AML-193 (cell line): ENCODE measurements at places on chromosomes 3 and 15.

DNA sequence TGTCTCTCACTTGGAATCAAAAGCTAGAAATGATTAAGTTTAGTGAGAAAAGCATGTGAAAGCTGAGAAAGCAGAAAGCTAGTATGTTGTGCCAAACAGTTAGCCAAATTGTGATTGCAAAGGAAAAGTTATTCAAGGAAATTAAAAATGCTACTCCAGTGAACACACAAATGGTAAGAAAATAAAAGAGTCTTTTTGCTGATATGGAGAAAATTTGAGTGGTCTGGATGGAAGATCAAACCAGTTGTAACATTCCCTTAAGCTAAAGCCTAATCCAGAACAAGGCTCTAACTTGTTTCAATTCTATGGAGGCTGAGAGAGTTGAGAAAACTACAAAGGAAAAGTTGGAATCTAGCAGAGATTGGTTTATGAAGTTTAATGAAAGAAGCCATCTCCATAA is 11.8 kb downstream of the ADGRG7 start:
- DNase-seq = no peak

DNA sequence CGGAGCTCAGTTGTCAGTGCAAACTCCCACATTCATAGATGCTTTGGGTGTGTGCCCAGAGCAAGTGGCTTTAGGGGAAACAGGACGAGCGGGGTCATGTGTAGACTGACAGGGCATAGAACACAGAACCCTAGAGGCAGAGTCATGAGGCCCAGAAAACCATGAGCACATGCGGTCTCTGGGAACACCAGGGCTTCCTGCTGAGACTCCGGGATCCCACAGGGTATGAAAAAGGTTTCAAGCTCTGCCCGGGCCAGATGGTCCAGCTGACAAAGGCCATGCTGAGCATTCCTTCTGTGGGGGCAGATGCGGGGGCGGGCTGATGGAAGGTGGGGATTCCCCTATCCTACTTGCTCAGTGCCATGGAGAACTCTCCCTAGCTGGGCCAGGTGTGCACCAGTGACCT is 44.8 kb downstream of the ROPN1B start:
- DNase-seq = no peak

- no peak for DNase-seq
Measured at GRCh38 chr3:182501856-182502255, 291.4 kb upstream of the ATP11B start.

DNA sequence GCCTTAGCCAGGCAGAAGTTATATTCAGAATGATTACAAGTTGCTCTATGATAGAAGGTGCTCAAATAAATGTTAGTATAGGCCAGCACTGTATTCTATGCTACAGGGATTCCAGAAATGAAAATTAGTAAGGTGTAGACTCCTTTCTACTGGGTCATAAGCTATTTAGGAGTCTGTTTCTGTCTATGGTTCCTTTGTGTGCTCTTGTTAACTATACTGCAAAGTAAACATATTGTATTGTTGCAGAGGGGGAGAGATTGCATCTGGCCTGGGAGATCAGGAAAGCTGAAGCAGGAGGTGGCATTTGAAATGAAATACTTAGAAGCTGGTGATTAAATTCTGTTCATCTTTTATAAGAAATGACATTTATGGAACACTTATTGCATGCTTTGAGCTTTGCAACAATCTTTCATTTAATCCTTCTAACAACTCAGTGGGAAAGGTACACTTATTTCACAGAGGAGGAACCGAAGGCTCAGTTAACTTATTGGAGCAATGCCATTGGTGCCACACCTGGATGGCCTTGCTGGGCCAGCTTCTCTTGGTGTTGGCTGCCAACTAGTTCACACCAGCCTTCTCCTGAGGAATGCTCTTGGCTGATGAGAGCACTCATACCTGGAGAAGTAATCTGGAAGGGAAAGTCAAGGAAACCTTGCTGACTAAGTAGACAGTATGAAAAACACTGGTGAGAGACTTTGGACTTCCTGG is 39.1 kb downstream of the ABHD5 start:
- DNase-seq = no peak

- no peak for DNase-seq
Measured at GRCh38 chr15:74134387-74135027, 4.1 kb downstream of the ISLR2 start.

GRCh38 chr15:44836094-44836493 is 99.8 kb downstream of the TRIM69 start:
- no peak for DNase-seq

DNA sequence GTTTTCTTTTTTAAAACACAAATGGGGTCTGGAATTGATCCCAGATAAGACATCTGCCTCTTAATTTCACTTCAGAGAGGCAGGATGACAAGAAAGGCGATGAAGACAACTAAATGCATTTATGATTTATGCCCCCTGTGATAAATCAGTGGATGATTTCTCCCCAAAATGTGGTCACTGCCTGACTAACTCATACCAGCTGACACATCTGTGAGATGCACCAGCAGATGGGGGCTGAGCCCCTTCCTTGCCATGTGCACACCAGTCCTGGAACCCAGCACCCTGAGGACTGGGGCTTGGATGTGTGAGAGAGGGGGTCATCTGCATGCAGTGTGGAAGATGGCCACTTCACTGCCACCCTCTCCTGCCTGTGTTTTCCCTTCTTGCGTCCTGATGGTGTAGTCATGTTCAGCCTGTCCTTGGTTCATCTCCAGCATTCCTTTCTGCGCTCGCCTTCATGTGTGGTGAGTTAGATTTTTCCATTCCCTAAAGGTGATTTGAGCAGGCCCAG is 264.3 kb downstream of the LRTM1 start:
- DNase-seq = no peak

DNA sequence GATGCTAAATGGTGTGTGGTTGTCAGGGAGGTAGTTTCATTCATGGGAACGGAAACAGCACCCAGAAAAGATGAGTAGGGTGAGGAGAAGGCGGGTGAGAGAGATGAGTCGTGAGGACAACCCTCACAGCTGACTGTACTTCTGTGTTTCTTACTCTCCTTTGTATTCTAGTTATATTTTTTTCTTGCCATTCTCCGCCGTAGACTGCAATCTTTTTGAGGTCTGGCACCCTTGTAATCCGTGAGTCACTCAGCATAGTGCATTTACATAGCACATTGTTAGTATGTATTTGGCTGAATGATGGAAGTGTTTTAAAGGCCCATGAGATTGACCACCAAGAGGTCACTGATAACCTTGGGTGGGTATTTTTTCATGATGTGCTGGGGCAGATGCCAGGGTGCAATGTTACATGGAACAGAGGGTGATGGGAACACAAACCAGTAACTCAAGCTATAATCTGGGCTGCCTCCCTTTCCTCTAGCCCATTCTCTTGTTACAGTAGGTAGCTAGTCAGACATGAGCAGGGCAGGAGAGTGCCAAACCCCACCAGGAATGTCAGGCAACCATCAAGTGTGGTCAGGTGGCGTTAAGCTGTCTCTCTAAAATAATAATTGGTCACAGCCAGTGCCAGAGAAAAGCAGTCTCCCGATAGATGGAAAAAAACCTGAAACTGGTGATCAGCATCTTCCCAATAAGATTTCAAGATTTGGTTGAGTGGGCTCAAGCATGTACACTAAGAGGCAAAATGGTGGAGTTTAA is 18.8 kb upstream of the DGKG start:
- DNase-seq = no peak

DNA sequence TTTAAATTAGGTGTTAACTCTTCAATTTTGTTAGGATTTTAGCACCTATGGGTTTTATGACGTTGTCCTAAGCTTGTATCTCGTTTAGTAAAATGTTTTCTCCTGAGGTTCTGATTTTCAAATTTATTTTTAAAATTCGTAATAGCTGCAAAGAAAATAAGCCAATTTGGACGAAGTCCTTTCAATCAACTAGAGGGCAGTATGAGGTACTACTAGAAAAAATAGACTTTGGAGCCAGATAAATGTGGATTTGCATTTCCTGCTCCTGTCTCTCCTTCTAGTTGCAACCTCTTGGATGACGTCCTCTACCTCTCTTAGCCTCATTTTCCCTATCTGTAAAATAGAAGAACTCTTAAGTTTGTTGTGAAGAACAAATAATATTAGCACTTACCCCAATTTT is 81.1 kb downstream of the SLTM start:
- DNase-seq = peak; percentile 14

DNA sequence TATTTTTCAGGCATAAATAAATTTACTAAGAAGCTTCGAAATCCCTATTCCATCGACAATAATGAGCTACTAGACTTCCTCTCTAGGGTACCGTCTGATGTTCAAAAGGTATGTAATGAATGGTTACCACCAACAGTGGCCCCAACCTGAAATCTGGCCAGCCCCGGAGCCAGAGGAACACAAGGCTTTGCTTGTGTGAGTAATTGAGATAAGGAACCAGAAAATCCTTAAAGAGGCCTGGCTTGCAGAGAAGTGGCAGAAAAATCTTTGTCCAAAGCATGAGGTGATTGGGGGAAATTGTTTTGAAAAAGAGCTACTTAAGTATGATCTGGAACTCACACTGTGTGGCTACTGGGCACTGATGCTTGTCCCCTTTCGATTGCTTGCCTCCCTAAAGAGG is 245.3 kb downstream of the MCTP2 start:
- no peak for DNase-seq

DNA sequence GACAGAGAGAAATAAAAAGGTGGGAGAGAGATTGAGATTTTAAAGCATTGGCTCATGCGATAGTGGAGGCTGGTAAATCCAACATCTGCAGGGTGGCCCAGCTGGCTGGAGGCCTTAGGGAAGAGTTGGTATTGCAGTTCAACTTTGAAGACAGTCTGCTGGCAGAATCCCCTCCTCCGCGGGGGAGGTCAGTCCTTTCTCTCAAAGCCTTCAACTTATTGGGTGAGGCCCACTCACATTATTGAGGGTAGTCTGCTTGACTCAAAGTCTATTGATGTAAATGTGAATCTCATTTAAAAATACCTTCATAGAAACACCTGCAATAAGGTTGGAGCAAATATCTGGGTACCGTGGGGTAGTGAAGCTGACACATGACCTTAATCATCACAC is 31.8 kb upstream of the PROK2 start:
- no peak for DNase-seq

DNA sequence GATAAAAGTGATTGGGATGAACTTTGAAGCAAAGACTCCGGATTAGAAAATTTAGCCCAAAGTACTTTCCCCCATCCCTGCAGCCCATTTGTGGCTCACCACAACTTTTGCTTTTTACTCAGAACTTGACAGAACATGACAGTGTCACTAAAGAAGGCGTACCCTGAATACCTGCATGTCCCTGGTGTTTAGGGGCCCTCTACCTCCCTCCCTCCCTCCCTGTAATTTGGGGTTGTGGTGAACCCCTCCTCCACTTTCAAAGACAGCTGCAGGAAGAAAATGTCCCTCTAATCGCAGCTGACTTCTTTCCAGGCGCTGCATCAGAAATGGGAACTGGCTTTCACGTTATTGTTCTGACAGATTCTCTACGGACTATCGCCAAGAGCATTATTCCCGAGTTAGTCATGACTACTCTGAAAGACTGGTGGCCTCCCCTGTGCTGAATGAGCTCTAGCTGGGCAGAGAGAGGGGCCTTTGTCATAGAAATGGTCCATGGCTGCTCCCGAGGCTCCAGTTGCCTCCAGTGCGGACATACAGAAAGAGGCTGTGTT is 93.2 kb upstream of the ARHGEF3 start:
- no peak for DNase-seq

GRCh38 chr15:81407718-81408117 is 33.7 kb upstream of the TMC3 start:
- DNase-seq = no peak

DNA sequence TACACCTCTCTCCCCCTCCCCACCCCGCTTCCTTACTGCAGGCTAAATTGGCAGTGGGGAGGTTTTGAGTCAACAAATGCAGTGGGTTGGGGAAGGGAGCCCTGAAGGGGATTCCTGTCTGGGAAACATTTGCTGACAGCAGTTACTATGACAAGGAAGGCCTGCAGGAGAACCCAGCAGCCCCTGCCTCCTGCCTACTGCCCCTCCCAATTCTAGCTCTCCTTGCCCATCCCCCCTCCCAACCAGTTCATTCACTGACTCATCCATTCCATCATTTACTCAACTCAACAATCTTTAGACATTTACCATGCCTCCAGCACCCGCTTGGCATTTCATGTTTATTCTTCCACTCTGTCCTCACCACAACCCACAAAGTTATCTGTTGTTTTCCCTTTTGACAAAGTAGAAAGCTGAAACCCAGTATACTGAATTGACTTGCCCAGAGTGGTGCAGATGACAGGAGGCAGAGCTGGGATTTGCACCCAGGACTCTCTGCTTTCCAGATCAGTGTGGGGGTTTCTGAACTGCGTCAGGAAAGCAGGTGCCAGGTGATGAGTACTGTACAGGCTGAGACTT is 75.0 kb downstream of the MAGEF1 start:
- DNase-seq = no peak
